ENCODE measurements at places on chromosomes 3 and 15.

GRCh38 chr15:40467261-40467615, 3.5 kb upstream of the CHST14 start:
- no peak for DNase-seq

GRCh38 chr3:86594838-86595237, 396.1 kb downstream of the VGLL3 start:
- no peak for DNase-seq

DNA sequence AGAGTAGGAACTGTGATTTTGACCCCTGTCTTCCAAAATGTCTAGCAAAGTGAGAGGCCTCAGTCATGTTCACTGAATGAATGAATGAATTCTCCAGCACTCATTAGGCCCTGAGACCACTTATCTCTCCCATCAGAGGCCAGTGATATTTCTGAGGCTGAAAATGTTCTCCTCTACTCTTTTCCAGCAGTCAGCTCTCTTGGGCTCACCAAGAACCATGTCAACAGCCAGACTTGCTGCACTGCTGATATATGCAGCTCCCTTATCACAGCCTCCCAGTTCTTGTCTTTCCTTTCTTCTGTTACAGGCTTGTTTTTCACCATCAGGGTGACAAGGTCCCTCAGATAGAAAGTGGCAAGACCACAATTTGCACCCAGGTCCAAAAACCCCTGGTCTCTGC, 28.7 kb upstream of the MFSD1 start:
- DNase-seq, result no peak

DNA sequence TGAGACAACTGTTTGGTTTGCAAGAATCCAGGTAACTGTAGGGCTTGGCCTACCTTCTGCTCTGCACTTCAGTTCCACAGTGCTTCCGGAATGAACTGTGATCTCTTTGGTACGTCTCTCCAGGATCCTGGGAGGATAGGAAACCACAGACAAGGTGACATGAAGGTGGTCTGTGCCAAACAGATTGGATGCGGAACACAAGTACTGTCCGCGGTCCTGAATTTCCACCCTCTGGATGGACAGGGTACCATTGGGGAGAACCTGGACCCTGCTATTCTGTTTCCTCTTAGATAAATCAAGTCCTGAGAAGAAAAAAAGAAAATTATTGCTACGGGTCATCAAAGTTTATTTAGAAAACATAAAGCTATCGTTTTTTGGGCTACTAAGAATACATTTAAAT, 17.3 kb downstream of the IGSF10 start:
- no peak for DNase-seq

GRCh38 chr3:99475229-99475628, 163.2 kb upstream of the COL8A1 start:
- DNase-seq, result no peak

DNA sequence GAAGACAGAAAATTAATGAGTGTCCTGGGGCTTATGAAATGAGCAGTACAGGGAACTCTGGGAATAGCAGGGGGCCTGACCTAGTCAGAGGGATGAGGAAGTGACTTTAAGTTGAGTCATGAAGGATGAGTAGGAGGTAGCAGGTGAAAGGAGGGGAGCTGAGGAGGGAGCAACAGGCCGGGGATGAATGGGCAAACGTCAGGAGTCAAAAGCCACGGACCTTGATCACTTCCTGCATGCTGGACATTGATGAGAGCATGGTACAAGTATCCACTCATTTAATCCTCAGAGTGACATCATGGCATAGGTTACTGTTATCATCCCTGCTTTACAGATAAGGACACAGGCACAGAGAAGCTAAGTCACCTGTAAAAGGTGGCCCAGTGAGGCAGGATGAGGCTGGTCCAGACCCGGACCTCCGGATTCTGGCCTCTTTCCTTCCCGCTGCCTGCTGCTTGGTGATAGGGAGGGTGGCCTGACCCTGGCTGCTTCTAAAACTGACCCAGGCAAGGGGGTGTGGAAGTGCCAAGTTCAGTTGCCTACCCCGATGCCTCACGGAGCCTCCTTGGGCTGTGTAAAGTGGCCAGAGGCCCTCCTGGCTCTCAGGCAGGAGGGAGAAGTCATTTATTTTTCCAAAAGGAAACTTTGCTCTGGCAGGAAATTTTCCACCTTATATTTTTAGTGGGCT, 7.6 kb downstream of the CORO2B start:
- DNase-seq, result no peak

DNA sequence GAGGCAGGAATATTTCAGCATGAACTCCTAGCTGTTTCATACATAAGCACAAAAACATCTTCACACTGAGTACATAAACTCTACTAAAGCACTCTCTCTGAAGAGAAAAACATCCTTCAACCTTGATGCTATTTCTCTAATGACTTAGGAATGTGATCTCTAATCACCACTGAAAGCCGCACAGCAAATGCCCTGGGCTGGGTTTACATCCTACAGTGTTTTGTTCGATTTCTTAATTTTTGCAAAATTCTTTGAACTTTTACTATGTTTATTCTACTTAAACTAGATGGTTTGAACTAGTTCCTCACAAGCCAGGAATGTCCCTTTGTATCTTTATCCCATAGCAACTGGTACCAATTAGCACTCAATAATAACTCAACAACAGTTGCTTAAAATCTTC, 130.9 kb upstream of the ABI3BP start:
- no peak for DNase-seq

GRCh38 chr15:50182219-50183013, 420 bp downstream of the SLC27A2 start:
- DNase-seq, result peak; percentile 36

GRCh38 chr15:41605566-41605965, 46.6 kb downstream of the TYRO3 start:
- DNase-seq, result no peak

DNA sequence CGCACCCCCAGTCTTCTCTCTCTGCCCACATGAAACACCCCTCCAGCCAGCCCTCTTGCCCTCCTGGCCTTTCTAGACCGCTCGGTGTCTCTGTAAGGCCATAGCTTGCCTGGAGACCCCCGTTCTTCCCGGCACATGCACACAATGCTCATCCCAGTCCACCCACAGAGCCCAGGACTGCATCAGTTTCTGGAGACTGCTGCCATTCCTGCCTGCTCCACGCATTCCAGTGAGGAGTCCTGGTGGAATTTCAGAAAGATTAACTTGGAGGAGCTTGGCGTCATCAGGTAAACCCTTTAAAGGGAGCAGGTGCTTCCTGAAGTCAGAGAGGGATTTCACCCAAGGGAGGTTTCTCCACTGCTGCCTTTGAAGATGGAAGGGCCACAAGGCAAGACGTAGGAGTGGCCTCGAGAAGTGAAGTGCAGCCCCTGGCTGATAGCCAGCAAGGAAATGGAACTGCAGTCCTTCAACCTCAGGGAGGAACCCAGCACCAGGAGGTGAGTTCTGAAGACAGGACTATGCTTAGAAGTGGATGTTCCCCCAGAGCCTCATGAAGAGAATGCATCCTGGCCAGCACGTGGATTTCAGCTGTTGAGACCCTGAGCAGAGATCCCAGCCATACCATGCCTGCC, 19.2 kb downstream of the SLC41A3 start:
- no peak for DNase-seq

GRCh38 chr3:124517306-124517705, 212.9 kb upstream of the UMPS start:
- DNase-seq, result no peak

GRCh38 chr15:43210172-43210745, 10.6 kb downstream of the EPB42 start:
- no peak for DNase-seq

DNA sequence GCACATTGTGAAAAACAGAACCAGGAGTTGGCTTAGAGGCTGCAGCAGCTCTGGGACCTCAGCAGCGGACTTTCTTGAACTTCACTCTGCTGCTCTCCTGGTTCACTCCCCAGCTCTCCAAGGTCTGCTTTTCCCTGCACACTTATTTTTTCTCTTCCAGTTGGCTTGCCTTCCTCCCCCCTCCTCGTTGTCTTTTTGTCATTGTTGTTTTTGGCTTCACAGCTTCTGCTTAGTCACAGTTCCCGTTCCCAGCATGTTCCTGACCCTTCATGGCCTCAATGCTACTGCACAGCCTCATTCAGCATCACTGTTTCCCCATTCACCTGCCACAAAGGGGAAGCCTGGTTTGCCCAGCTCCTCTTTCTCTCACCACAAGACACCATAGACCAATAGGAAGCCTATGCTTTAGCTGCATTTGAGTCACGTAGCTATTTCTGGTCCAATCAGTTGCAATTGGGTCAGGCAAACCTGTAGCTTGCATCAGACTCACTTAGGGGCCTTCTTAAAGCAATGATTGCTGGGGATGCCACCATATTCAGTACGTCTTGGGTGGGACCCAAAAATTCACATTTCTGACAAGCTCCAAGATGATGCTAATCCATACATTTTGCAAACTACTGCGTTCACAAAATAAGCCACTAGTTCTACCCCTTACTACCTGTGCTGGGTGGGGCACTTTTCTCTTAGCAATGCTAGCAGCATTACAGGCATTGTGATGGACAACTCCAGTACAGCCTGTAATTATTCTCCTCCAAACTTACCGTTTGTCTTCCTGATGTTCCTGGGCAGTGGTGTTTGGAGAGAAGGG, 7.8 kb upstream of the SUMF1 start:
- no peak for DNase-seq

DNA sequence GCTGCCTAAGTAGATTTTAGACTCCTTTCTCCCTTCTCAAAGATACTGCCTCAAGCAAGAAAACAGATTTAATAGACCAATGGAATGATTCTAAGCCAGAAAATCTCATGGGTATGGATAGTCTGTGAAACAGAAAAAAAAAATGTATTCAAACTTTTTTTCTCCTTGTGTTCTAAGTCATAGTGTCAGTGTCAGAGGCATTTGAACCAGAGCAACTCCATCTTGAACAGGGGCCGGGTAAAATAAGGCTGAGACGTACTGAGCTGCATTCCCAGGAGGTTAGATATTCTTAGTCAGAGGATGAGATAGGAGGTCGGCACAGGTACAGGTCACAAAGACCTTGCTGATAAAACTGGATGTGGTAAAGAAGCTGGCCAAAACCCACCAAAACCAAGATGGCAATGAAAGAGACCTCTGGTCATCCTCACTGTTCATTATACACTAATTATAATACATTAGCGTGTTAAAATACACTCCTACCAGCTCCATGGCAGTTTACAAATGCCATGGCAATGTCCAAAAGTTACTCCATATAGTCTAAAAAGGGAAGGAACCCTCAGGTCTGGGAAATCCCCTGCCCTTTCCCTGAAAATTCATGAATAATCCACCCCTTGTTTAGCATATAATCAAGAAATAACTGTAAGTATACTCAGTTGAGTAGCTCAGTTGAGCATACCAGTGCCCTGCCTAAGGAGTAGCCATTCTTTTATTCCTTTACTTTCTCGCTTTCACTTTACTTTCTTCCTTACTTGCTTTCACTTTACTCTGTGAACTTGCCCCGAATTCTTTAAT, 72.8 kb upstream of the GOLGA8B start:
- DNase-seq, result no peak

GRCh38 chr3:95615592-95616310, 1198.6 kb upstream of the EPHA6 start:
- no peak for DNase-seq

DNA sequence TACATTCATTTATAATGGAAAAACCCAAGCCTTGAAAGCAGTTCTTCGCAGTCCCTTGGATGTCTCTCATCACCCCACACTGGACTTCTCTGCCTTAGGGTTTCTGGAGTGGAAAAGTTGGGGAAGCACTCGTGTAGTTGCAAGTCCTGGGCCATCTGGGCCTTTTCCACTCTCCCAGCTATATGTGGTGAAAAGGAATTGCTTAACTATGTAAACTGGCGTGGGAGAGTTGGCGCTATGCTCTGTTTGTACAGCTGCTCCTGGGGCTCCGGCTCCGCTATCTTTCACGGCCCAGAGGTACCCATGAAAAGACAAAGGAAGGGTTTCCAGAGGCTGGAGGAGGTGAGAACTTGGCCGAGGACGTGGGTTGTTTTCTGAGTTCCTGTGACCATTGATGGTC, 81.1 kb upstream of the MYZAP start:
- DNase-seq, result no peak

DNA sequence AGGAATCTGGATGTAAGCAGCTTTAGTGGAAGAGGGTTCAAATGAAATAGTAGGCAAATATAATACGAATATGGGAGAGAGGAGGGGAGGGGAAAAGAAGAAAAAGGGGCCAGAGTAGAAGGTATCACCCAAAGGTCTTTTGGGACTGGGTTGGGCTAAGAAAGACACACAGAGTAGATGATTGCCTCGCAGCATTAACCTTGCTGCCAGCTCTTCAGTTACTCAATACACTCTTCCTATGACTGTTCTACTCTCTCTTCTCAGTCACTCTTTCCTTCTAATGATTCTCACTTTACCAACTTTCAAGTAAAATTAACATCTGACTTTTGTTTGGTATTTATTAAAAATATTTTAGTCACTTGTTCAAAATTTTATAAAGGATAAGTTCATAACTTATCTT, 52.8 kb downstream of the CLASP2 start:
- no peak for DNase-seq

- no peak for DNase-seq
Observed at GRCh38 chr15:33057845-33058244, 136.7 kb downstream of the FMN1 start.

Data from stimulated activated CD8-positive, alpha-beta memory T cell treated with anti-CD3 and anti-CD28 coated beads, Interleukin-15, amount 100 ng/mL, for 48 hours (primary cell).